Urothelium cell line (cell line): ENCODE measurements at places on chromosomes 7 and 10.
A peak's percentile ranks its signal among the peaks of the same experiment; 100 is the strongest.

DNA sequence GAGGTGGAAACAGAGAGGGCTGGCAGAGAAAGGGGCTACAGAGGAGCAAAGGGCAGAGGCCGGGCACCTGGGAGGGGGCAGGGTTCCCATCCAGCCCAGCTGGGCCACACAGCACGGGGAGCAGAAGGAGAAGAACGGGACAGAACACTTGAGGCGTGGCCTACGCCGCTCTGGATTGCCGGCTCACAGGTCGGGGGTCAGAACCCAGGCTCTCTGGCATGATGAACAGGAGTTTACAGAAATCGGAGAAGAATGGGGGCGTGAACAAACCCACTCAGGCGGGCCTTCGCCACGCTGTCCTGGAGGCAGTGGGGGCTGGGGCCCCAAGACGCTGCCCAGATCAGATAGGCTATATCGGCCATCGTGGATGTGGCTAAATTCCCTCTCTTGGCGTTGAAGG, 362.2 kb upstream of the SHH start:
- no peak for DNase-seq

DNA sequence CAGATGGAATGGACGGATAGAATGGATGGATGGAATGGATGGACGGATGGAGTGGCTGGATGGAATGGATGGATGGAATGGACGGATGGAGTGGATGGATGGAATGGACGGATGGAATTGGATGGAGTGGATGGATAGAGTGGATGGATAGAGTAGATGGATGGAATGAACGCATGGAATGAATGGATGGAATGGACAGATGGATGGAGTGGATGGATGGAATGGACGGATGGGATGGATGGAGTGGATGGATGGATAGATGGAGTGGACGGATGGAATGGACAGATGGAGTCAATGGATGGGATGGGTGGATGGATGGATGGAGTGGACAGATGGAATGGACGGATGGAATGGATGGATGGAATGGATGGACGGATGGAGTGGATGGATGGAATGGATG, 259.7 kb upstream of the C7orf33 start:
- no peak for DNase-seq

GRCh38 chr10:93485690-93486089, 3.6 kb upstream of the MYOF start:
- no peak for DNase-seq

DNA sequence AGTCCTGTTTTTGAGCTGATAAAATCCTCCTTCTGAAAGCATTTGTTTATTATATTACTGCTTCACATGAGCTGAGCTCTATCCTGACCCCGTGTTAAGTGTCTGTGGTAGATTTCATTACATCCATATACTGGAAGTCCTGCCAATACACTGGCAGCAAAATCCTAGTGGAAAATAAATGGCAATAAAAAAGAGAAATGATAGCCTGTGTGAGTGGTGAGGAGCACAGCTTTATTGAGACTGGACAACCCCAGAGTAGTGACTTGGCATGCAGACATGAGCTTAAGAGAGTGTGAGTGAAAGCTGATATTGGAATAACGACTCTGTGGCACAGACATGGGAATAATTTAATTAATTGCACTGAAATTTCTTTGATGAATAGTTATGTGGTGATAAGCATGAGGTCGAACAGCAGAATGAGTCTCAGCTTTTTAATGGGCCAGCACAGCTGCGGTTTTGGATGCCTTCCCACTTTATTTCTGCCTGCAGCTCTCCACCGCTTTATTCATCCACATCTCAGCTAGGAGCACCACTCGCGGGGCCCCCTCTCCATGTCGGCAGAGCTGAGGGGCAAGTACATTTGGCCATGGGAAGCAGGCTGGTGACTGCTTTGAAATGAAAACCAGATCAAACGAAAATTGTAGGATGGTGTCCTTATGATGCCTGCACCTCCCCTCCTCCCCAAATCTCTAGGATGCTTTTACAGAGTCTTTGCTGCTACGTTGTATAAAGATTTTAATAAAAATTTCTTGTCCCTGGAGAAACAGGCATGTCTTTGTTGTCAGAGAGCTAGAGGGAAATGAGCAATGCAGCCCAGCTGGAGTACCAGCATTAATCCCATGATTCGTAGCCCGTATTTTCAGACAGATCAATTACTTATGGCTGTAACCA, 494.3 kb downstream of the AUTS2 start:
- DNase-seq = peak; percentile 61

DNA sequence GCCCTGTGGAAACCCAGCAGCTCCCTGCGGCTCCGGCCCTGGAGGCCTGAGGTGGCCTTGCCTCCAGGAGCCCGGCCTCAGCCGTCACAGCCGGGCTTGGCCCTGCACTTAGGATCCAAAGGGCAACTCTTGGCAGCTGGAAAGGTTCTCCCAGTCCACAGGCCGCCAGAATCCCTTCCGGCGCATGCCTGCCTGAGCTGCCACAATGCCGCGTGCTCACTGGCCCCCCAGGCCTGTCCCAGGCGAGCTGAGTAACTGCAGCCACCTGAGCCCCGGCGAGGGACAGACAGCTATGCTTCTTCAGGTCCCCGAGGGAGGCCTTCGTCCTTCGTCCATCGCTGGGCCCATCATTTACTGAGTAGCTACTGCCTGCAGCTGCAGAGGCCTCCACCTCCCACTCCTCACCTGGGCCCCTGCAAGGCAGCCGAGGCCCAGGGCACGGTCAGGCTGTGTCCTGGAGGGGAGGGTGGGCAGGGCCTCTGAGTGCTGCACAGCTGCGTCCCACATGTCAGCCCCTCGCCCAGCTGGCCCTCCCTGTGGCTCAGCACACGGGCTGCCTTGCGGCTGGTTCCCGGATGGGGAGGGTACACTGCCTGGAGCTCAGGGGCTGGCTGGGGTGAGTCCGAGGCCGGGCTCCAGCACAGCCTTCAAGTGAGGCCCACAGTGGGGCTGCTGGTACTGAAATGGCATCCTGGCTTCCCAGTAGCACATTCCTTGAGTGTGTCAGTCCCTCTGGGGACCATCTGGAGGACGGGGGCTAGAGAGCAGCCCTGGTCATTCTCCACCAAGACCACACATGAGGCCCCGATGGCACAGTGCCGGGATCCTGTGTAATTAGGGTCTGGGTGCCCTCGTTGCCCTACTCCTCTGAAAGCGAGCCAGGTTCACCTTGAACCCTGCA, 172.5 kb downstream of the ELFN1 start:
- DNase-seq = no peak

- DNase-seq = no peak
Observed at GRCh38 chr7:133358708-133359107, 105.8 kb downstream of the EXOC4 start.

GRCh38 chr7:2729031-2729892, 41.3 kb downstream of the AMZ1 start:
- no peak for DNase-seq
